ENCODE measurements at places on chromosomes 12 and 14.

- DNase-seq = no peak
Measured at GRCh38 chr12:96687719-96688118, 198.3 kb downstream of the CFAP54 start.

DNA sequence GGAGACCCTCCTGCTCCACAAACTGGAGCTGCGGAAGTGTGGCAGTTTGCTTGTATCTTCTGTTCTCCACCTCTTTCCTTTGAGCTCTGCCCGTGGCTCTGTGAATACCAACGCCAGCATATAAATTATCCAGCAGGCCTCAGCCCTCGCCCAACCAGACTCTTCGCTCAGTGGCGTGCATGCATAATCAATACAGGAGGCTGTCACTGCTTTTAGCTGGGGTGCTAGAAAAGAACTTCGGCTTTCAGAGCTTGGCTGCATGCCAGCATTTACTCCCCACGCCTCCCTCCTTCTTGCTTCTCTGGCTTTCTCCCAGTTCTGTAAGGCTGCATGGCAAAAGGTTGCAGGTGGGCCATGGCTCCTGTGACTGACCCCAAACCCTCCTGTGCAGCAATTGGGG, 26.9 kb downstream of the NRXN3 start:
- DNase-seq = no peak

GRCh38 chr14:79442786-79443185, 768.5 kb downstream of the DIO2 start:
- DNase-seq = no peak

DNA sequence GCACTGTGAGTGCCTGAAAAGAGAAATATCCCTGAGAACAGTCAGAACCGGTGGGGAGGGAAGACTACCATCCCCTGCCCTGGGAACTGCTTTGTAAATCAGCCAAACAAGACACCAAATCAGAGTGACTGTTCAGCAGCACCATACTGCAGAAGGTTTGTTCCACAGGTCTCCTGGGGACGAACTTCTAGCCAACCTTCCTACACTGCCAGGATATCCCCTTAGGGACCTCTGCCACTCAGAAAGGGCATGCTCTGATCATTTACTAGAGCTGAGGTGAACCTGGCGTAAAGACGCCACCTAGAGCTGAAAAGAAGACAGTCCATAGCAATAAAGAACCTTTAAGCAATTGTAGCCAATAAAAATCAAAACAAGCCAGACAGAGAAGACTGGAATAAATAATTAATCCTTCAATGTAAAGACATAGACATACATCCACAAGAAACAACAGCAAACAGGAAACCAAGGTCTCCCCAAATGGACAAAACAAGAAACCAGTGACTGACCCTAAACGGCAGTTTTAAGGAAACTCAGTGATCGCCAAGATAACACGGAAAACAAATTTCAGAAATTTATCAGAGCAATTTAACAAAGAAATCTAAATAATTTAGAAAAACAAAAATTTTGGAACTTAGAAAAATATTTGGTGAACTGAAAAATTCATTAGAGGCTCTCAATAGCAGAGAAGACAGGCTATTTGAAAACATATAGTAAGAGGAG, 228.1 kb upstream of the AMIGO2 start:
- DNase-seq = peak; percentile 81

GRCh38 chr12:40225984-40226602, 1.3 kb downstream of the LRRK2 start:
- no peak for DNase-seq

DNA sequence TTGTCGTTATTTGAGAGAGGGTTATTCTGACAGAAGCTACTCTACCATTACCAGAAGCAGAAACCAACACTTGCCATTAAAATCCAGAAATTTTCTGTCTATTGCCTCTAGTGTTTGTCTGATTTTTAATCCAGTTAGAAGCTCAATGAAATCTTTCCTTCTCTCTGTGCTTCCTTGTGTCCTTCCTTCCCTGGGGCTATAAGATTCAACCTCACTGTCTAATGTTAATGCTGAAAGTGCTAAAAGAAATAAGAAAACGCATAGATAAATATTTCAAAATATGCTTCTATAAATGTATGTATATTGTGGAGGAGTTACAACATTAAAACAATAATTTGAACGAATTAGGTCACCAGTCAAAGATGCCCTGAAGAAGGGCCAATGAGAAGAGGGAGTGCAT, 120.8 kb downstream of the SEC23A start:
- no peak for DNase-seq

GRCh38 chr14:99282261-99283050, 10.5 kb upstream of the BCL11B start:
- no peak for DNase-seq

DNA sequence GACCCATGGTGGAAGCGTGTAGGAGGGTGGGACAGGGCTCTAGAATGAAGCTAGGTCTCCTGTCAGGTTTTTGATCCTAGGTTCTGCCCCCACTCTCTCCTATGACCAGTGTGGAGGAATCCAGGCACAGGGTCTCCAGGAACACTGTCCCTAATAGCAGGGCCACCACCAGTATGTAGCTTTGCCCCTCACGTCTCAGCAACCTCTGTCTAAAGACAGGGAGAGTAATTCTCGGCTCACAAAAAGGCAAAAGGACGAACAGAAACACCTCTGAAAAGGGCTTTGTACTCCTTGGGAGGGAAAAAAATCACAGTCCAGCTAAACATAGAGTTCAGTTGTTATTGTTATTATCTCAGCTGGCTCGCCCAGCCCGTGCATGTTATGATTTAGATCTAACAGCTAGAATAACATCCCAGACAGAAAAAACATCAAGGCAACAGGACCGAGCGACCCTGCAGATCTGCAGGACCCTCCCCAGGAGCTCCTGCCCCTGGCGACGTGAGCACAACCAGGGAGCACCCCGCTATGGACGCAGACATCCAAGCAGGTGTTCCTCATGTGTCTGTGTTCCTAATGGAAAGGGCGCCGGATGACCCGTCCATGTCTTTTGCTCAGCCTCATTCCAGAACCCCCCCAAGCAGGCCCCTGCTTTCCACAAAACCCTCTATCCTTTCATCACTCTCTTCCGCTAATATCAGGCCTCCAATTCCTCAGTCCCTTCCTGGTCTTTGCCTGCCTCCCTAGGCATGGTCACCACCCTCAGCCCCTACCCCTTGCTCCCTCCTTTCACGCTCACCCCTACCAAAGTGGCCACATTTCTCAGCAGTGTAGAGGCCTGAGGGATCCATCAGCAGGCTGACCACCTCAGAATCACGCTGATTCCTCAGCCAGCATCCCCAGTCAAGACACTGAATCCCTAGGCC, 14.2 kb upstream of the SLC6A12 start:
- no peak for DNase-seq

DNA sequence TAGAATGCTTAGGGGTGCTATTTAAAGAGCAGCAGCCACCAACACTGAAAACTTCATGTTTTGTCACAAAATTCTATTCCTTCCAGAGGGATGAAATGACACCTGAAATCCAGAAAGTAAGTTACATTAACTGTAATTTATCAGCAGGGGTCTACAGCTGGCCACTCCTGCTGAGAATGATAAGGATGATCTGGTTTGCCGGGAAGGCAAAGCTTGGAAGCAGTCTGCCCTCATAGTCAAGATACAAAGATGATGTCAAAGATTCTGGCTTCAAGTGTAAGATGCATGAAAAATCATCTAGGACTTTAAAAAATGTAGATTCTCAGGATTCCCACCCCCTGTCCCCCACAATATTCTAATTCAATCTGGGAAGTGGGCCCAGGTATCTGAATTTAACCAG, 58.4 kb downstream of the DCAF5 start:
- no peak for DNase-seq

- peak; percentile 35 for DNase-seq
Measured at GRCh38 chr14:23306412-23307145, at the start of gene BCL2L2. Gene BCL2L2 (plus strand): TSS chr14:23306833. CDS start chr14:23307768, 935 bp downstream.

GRCh38 chr12:120474616-120474960, 5.0 kb upstream of the SRSF9 start:
- DNase-seq = no peak

DNA sequence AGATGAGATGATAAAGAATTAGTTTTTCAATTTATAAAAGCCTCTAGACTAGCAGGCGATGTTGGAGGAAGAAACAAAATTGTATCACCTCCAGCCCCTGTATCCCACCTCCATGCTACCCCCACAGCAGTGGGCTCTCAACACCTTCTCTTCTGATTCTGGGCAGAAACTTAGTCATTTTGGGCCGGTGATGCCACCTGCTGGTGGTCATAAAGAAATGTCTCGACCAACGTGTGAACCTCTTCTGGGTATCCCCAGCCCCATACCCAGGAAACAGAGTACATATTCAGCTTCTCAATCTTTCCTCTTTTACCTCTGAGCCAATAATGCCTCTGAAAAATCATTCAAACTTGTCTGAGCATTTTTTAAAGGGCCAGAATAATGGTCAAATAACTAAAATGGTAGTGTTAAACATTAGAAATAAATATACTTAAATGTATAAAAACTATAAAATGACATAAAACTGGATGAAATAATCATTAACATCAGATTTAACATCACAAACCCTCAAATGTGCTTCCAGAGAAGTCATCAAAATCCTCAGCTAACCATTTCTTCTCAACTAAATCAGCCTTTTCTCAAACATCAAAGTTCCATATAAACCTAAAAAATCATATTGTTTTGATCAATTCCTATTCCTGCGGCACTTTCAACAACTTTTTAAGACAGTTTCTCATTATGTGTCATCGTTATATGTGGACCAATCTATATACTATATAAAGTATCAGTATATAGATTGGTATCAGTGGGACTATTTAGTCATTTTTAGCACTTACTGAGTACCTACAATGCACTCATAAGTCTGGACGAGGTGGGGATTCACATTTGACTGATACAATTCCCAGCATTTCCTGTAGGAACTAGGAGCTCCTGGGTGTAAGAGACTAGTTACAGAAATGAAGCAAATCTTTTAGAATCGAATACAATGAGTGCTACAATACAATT, 69.4 kb downstream of the ATXN2 start:
- DNase-seq = no peak

- DNase-seq = no peak
Measured at GRCh38 chr12:108516511-108517275, 1.6 kb downstream of the FICD start.

GRCh38 chr14:51894250-51894649, 33.8 kb downstream of the GNG2 start:
- DNase-seq = no peak

DNA sequence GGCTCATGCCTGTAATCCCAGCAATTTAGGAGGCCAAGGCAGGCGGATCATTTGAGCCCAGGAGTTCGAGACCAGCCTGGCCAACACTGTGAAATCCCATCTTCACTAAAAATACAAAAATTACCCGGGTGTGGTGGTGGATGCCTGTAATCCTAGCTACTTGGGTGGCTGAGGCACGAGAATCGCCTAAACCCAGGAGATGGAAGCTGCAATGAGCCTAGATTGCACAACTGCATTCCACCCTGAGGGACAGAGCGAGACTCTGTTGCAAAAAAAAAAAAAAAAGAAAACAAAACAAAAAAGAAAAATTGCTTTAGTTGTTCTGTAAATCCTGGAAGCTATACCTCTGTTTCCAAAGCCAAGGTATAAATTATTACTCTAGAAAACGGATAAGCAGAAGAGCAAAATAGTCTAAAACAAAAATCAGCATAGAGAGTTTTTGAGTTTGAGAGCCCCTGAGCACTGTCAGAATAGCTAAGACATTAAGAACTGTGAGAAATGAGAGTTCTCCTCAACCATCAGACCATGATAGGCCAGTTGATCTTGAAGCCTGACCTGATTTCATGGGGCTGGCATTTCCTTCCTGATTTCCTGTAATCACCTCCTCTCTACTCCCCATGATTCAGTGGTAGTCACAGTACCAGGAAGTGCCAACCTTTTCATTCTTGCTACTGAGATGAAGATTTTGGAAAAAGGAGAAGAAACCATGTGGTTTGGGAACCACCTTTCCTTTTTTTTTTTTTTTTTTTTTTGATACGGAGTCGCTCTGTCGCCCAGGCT, 31.7 kb downstream of the ATP2A2 start:
- DNase-seq = no peak

GRCh38 chr12:7061596-7061995, 1.1 kb downstream of the C1S start:
- no peak for DNase-seq

DNA sequence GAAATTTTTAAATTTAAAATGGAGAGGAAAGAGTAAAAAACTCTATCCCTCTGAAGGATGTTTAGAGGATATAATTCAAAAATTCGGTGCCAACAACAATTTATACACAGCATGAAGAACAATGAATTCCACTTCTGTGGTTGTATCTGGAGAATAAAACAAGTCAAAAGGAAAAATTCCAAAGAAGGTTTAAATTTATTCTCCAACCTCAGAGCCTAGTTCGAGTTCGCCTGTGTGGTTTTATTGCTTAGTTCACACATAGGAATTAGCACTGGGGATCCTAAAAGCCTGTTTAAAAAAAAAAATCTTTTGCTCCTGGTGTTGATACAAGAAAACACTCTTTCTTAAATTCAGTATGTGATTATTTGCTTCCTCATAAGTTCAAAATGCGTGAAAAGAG, 79.2 kb downstream of the LLPH start:
- no peak for DNase-seq

- DNase-seq = no peak
Measured at GRCh38 chr12:1398673-1399072, 195.7 kb downstream of the FBXL14 start.

DNA sequence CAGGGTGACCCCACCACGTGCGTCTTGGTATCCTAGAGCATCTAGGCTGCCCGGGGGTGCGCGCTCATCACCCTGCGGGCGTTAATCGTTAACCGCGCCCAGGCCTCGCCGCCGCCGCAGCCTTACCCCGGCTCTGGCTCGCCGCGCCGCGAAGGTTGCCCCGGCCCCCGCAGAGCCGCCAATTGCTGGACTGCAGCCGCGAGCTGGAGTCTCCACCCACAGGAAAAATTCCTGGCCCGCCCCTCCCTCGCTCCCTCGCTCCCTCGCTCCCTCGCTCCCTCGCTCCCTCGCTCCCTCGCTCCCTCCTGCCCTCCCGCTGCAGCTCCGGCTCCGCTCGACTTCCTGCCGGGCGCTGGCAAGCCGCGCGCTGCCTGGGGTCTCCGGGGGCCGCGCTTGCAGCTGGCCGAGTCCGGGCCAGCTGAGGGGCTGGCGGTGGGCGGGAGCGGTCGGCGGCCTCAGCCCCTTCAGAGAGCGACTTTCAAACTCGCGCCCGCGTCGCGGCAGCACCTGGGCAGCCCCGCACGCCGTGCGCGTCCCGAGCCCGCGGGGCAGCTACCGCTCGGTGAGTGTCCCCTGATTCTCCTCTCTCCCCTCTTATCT, at the start of gene PLEKHG3:
PLEKHG3 (plus strand) TSS at position 282 of the 600 bp plus-strand sequence. CDS start 23,208 bp downstream, outside the sequence.
- DNase-seq = no peak

- DNase-seq = no peak
Measured at GRCh38 chr12:28879379-28879778, 269.7 kb upstream of the FAR2 start.

DNA sequence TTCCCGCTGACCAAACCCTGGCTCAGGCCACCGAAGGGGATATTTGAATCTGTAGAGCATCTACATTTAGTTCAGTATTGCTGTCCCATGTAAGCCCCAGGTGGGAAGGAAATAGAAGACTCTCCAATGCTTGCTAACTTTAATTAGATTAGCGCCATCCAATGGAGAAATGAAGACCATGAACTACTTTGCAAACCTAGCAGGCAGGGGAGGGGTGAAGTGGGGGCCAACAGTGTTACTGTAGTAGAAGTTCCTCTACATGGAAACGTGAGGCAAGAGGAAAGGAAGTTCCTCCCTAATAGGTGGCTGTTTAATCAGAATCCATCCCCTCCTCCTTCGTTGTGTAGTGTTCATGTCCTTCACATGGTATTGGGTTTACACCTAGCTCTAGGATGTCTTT, 9.3 kb upstream of the DENND5B start:
- DNase-seq = no peak

- DNase-seq = no peak
Measured at GRCh38 chr14:34680806-34681479, 33.5 kb downstream of the CFL2 start.

GRCh38 chr12:79380402-79380801, 310.4 kb downstream of the PAWR start:
- DNase-seq = no peak

GRCh38 chr12:9910716-9911421, 21.3 kb downstream of the CLEC2A start:
- no peak for DNase-seq
